ENCODE measurements at places on chromosomes 1 and 21. TPM values are rescaled to one million over a fixed set of nuclear protein-coding genes. Genes with fewer than 3 reads are reported as not detected.

DNA sequence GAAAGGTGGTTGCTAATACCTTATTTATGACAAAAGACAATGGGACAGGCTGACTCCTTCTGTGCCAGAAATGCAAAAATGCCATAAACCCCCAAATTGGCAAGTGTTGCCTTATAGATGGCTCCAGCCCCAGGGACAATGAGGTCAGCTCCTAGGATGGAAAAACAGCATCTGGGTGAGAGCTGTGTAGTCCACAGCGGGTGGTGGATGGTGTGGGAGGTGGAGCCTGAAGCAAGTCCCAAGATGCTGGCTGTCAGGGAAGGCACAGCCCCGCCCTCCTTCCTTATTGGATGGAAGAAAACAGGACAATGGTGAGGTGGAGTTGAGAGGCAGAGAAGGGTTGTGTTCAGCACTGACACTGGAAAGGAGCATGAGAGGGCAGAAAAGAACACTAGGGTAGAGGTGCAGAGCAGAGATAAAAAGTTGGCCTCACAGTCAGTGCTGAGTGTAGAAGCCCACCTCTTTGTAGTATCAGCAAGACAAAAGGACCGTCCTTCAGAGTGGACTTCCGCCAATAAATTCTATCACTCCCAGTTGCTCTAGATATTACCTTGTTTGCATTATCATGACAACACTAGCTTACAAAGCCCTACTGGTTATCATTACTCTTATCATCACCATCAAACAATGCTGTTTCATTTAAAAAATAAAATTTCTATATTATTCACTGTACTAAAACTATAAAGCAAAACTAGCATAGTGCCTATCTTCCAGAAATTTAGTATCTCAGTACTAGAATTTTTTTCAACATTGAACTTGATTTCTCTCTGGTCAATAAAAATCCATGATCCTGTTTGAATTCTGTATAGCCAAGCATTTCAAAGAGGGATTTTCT is 3.7 kb upstream of the SDE2 start:
- peak; percentile 26 for DNase-seq

DNA sequence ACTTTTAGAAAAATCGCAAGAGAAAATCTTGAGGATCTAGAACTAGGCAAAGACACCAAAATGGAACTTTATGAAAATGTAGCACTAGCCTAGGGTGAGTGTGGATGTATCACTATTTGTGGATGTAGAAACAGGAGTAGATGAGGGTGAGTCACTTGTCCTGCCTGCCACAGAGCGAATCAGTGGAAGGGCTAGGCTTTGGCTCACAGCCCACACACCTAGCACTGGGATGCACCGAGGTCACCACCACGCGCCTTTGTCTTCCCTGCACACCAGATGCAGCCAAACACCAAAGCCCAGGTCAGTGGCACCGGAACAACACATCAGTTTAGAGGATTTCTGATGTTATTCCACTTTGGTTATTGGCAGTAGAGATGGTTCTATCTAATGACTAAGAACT is 38.2 kb downstream of the PKNOX1 start:
- DNase-seq, result no peak

GRCh38 chr1:95252422-95252821 is 18.4 kb downstream of the RWDD3 start:
- no peak for DNase-seq

Gene HLX
- total RNA-seq, result 0.43 TPM

Gene CHI3L1
- not detected for total RNA-seq

Gene FMO2
- total RNA-seq, result not detected

Gene SMIM1
- 4.7 TPM for total RNA-seq

GRCh38 chr21:34513129-34513675 is 1.2 kb upstream of the KCNE1 start:
- no peak for DNase-seq

DNA sequence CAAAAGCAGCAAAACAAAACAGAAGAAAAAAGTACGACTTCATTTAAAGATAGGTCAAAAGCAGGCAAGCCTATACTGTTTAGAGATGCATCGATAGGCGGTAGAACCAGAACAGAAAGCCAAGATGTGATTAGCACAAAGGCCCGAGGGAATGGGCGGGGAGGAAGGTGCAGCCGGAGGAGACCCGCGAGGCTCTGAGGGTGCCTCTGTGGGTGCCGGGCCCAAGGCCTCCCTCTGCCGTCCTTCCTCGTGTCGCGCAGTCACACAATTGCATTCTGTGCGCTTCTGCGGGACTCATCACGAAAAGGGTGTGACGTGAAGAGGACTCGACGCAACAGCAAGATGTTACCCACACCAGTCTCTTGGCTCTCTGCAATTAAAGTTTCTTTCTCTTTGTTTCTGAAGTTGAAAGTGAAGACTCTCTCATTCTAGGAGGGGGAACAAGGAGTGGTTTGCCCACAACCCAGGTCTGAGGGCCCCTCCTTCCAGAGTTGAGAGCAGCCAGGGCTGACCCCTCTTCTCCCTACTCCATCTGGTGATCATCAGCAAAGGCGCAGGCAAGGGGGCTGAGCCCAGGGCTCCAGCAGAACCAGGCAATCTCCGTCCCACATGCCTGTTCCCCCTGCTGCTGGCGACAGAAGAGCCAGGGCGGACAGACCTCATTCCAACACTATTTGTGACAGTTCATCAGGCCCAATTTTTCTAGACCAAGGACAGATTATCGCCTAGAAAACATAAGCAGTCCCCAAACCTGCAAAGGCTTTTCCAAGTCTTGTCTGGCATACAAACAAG is 41.0 kb downstream of the NPHP4 start:
- no peak for DNase-seq

Gene ORC1
- total RNA-seq, result 36.9 TPM

- no peak for DNase-seq
Observed at GRCh38 chr1:88022516-88022915, 661.6 kb upstream of the PKN2 start.

Gene CNIH3
- 3.8 TPM for total RNA-seq

- DNase-seq, result no peak
Observed at GRCh38 chr1:24409535-24409934, 4.0 kb downstream of the STPG1 start.

DNA sequence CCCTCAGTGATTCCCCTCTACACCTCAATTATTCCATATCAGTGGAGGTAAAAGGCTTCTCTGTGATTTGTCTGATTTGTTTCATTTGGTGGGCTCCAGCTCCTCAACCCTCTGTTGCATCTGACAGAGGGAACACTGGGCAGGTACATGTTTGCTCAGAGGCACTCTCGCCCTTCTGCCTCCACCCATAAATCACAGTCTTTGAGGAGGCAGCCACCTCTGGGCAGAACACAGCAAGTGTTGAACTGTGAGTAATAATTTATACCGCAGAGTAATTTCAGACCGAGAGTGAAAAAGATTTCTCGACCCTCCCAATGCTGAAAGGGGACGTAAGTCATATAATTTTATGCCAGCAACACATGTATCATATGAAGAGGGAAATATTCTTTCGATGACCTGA is 330.1 kb upstream of the PBX1 start:
- no peak for DNase-seq

Gene HDAC1
- 128 TPM for total RNA-seq

DNA sequence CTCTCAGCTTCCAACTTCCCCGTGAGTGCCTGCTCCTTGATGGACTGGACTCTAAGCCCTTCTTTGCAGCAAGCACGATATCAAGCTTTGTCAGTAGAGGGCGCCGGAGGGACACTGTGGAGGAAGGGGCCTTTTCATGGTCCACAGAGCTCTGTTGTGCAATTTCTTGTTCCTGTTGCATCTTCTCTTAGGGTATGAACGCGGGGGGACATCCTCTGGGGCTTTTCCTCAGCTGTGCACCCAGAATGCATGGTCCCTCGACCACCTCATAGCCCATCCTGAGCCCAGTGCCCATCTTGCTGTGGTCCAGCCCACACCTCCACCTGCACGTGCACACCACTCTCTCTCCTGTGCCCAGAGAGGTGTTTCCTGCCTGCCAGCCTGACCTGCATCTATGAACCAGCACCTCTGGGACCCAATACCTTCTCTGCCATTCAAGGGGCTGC is 556.8 kb downstream of the PTPRU start:
- peak; percentile 98 for DNase-seq

DNA sequence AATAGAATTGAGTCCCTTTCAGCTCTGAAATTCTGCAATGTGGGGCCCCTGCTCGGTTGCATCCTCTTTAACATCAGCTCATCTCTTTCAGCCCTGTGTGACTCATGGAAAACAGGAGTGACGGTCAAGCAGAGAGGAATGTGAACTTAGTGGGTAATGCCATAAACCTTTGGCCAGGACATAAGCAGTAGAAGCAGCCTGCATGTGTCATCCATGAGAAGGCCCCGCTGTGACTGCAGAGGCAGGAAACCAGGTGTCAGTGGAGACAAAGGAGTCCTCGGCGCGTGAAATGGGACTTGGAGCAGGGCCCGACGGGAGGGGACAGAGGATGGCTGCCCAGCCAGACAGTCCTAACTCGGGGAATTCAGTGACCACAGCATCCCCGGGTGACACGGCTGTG is 21.1 kb upstream of the EPHB2 start:
- DNase-seq, result no peak

DNA sequence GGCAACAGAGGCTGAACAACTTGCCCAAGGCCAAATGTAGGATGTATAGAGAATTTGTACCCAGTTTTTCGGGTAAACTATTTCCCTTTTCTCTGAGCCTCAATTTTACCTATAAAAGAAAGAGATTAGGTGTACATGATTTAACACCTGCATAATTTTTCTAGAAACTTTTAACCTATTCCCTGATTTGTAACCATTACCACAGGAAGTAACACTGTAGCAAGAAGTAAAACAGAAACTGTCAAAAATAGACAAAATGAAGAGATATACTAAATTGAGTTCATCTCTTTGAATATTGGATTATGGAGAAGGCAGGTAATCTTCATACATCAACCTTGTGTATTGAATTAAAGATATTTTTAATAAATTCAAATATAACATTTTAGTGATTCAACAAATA is 136.2 kb downstream of the ZC3H11B start:
- DNase-seq, result no peak

Gene REG4
- total RNA-seq, result not detected
